ENCODE measurements at places on chromosomes 6 and 20. TPM values are rescaled to one million over a fixed set of nuclear protein-coding genes. Genes with fewer than 3 reads are reported as not detected.

Gene DBNDD2
- 180 TPM for total RNA-seq

Gene MYT1
- 0.31 TPM for total RNA-seq

Gene WFDC5
- not detected for total RNA-seq

Gene GATA5
- total RNA-seq = 3.1 TPM

Gene SEL1L2
- not detected for total RNA-seq
